ENCODE measurements at places on chromosomes 7 and 10.

DNA sequence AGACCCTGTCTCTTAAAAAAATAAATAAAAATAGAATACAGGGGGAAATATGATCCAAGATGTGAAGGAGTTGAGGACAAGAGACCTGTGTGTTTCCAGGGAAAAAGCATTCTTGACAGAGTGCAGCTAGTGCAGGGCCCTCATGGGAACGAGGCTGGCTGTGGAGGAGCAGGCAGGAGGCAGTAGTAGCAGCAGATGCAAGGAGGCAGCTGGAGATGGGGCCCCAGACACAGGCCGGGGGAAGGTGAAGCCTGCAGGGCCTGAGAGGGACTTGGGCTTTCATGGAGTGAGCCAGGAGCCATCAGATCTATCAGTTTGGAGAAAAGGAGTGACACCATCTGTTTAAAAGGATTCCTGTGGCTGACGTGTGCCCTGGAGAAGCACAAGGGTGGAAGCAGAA is 71.4 kb upstream of the ZNF438 start:
- DNase-seq = no peak

- DNase-seq = no peak
Measured at GRCh38 chr7:90961037-90961725, 303.1 kb upstream of the FZD1 start.

DNA sequence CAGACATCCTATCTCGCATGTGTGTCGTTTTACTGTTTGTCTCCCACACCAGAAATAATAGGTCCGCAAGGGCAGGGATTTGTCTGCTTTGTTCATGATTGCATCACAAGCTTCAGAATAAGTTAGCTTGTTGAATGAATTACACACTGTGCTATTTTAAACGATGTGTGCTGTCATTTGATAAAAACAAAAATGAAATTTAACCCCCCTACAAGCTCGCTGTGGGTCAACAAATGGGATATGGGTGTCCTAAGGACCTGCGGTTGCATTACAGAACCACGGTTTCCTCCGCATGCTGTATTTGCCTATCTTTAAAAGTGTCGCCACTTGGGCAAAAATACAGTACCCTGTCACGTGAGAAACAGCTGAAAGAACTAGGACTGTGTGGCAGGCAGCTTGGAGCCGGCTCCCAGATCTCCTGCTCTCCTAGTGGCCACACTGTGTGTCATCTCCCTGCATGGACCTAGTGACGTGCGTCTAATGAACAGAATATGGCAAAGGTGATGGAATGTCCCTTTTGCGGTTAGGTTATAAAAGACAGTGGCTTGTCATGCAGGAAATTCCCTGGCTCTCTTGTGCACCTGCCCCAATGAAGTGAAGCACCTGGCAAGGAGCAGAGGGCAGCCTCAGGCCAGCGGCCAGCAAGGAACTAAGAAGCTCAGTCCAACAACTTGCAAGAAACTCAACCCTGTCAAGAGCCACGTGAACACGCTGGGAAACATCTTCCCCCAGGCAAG is 32.9 kb upstream of the CRYGN start:
- DNase-seq = no peak

GRCh38 chr7:135620980-135621850 is 41.1 kb upstream of the STMP1 start:
- no peak for DNase-seq

- DNase-seq = no peak
Measured at GRCh38 chr7:73839743-73840714, 2.3 kb downstream of the METTL27 start.

GRCh38 chr10:114767986-114768821 is 53.4 kb upstream of the FHIP2A start:
- peak; percentile 32 for DNase-seq

DNA sequence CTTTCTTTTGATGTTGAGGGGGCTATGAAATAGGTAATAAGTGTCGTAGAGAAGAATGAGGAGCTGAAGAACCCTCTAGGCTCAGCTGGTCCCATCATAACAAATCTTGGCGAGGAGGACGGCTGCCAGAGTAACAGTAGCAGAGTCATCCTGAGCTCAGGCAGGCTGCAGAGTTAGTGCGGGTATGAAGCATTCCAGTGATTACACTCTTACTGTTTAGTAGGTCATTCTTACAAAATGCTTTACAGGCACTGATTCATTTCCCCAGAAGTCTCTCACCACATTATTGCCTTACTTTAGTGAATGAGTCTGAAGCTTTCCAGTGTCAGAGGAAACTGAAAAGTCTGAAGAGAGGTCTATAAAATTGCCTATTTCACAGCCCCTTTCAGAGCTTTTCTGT is 43.9 kb upstream of the GPR158 start:
- DNase-seq = no peak

DNA sequence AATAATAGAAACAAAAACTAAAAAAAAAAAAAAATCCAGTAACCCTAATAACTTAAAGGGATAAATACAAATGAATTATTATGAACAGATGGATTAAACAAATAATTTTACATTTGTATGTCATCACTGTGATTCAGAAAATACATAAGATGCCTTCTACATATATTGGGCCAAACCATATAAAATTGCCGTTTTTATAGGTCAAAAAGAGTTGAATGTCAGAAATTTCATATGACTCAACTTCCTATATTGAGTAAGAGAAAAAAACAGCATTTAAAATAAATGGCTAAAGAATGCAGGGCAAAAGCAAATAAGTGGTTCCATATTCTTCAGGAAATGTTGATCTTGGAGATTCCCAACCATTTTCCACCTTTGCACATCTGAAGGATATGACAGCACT is 9.4 kb downstream of the SLC35B4 start:
- no peak for DNase-seq
